ENCODE measurements at places on chromosomes 2 and 18.
A peak's percentile ranks its signal among the peaks of the same experiment; 100 is the strongest.

DNA sequence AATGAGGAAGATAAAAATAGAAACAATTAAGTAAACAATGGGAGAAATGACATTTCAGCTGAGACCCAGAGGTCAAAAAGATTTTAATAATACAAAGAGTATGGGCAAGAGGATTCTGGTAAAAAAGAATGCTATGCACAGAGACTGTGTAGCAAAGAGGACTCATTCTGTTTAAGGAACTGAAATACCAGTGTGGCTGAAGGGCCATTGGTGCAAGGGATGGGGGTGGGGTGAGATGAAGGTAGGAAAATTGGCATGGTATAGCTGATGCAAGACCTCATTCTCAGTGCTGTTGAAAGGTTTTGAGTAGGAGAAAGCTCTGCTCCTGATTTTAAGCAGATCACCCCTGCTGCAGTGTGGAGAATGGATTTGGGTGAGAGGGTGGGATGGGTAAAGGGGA, 10.8 kb downstream of the GALNT1 start:
- DNase-seq, result no peak

DNA sequence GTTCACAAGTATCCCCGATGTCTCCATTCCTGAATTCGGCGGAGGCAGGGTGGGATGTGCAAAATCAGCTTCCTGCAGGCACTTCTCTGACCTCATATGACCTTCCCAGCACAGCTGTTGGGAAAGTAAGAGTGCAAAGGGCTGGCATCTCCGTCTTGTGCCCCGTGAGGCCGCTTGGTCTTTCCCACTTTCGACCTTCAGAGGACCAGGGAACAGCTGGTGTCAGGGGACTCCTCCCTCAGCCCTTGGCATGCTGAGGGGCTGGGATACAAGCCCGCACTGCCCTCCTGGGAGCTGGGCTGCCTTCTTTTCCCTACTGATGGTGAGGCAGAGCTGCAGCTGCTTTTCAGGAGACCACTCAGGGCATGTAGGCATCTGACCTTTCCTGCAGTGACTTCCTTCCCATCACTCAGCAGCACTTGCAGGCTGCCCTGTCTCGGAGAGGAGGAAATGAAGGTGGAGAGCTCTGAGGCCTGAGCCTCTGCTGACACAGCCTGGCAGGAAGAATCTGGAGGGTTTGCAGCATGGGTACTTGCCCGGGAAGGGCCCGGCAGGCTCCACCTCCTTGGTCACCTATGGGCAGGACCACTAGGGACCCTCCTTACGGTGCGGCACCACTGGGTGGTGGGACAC, 277.2 kb upstream of the HS6ST1 start:
- DNase-seq, result no peak

- no peak for DNase-seq
Measured at GRCh38 chr18:46073474-46074331, 1.6 kb upstream of the PSTPIP2 start.

GRCh38 chr2:107992069-107992468, 5.7 kb downstream of the SLC5A7 start:
- no peak for DNase-seq

GRCh38 chr2:49332415-49332814, 178.1 kb upstream of the FSHR start:
- no peak for DNase-seq

DNA sequence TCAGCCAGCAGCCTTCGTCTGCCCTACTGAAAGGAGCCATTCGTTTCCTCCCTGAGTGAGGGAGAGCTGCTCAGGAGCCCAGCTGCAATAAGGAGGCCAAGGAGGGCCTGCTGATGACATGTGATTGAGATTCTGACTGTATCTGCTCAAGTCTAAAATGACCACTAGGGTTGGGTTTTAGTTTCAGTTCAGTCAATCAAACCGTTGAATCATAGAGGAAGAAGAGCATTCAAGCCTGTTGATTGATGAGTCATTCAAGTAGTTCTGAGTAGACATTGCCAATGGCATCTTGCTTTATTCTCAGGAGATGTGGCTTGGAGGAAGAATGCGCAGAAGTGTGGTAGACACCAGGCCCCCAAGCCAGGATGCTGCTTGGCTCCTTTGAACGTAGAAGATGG, 19.9 kb upstream of the BCL2L11 start:
- no peak for DNase-seq

DNA sequence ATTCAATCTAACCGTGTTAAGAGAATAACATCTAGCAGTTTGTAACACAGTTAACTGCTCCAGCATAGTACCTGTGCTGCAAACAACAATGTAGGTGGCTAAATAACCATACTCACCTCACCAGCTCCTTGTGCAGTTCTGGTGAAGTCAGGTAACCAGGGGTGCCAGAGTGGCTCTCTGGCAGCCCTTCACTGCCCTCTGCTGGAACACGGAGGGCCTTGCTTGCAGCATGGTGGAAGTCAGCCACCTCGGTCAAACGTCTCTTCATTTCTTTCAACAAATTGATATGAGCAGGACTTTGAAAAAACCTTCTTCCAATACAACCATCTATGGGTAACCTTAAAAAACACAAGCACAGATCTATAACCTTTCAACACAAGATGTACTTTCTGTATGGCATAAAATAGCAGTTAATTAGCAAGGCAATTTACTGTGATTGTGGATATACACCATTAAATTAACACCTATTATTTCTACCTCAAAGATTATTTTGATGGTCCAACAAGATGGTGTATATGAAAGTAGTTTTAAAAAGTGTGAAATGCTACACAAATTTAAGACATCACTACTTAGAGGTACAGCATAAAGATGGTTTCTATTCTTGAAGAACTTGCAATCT, 56.6 kb downstream of the EPG5 start:
- no peak for DNase-seq

GRCh38 chr2:189008555-189009262, 34.5 kb downstream of the COL3A1 start:
- DNase-seq, result no peak

- DNase-seq, result no peak
Measured at GRCh38 chr2:122481244-122481622, 725.8 kb downstream of the TSN start.

DNA sequence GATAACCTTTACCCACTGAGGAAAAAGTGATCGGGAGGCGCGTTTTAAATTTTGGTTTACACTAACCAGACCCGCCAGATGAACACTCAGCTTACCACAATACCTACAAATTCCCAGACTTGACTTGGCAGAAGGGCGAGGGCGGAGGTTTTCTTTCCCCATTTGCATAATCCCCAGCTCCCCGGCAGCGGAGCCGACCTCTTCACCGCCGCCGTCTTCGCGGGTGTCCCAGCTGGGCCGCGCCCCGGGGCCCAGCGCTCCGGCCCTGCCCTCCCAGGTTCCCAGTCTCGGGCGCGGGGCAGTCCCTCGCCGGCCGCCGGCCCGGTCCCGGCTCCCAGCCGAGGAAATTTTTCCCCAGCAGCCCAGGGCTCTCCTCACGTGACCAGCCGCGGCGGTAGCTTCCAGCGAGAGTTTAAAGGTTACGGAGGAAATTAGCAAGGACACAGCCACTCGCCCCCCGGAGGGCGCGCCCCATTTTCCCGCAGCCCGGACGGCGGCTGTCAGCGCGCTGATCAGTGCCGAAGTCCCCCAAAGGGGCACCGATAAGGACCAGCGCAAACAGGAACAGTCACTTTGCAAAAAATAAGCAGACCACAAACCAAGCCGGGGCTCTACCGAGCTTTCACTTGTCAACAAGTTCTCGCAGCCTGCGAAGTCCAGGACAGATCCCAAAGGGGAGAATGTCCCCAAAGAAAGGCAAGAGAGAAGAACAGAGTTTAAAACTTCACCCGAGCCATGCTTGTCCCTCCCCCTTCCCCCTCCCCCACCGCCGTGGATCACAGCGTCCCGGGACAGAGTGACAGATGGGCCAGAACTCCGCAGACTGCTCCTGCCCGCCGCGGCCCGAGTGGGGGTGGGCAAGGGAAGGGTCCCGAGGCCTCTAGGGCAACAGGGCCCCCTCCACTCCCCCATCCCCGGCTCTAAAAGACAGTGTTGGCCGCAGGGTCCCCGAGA, 1.3 kb upstream of the PRKCE start:
- DNase-seq, result peak; percentile 67

DNA sequence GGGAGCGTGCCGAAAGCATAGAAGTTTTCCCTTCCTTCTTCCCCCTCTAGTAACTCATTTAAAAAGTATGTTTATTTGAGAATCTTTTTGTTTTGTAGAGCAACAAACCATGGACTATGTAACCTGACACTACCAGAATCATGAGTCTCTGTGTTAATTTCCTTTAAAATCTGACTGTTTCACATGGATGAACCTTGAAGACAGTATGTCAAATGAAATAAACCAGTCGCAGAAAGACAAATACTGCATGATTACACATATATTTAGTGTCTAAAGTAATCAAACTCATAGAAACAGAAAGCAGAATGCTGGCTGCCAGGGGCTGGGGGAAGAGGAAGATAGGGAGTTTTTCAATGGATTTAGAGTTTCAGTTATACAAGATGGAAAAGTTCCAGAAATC, 32.3 kb downstream of the PTPN2 start:
- DNase-seq, result no peak

DNA sequence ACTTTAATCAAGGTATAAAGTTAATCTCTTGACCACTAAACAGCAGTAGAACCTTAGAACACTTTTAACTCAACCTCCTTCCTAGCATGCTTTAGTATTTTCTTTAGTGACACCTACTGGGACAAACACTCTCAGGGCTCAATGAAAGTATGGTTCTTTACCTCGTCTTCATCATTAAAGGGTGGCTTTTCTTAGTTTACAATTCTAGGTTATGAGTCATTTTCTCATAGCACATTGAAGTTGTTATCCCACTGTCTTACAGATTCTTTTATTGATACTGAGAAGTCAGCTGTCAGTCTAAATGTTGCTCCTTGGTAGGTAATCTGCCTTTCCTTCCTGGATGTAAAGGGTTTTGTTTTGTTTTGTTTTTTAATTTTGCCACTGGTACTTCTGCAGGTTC, 38.0 kb downstream of the SIGLEC15 start:
- no peak for DNase-seq

DNA sequence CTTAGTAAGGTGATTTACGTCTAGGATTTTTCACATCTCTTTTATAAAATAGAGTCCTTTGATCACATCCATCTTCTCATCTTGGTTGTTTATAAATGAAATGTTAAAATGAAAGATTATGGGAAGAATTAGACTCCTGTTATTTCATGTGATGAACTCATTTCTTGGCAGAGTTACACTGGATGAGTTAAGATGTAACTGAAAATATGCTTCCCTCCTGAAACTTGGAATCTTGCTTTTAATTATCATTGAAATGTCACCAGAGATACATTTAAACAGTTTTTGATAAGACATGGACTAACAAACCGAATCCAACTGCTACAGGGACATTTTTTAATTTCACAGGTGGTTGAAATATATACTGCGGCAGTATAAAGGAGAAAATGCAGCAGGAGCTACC, 274.0 kb downstream of the DLGAP1 start:
- DNase-seq, result no peak

GRCh38 chr2:176039375-176039774, 37.3 kb upstream of the LNPK start:
- no peak for DNase-seq

DNA sequence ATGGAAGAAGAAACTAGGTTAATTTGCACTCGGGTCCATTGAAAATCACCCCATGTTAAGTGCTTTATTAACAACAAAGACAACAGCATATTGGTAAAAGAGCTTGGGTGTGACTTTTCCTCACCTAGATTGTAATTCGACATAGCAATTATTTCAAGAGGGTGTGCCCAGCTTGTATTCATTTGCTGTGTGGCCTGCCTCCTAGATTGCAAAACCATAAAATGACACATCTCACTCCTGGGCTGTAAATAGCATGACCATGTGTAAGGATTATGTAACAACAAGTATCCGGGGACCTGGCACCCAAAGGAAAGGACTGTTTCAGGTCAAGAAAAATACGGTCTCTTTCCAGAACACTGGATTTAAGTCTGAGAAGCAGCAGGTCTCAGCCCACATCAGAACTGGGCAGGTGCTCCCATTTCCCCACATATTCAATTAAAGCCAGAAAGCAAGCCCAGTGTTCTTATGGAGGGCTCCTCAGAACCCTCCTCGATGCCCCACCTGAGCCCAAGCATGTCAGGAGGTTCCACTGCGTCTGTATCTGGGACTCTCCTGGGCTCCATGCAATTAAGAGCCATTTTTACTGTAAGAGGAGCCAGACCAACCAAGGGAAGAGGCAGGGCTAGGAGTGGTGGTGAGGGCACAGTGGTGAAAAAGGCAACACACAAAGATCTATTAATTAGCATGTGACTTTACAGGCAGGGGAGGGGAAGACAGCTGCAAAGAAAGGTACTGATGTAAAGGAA, 39.2 kb downstream of the MREG start:
- no peak for DNase-seq

- no peak for DNase-seq
Measured at GRCh38 chr2:232299084-232299483, 79.5 kb upstream of the ALPP start.

DNA sequence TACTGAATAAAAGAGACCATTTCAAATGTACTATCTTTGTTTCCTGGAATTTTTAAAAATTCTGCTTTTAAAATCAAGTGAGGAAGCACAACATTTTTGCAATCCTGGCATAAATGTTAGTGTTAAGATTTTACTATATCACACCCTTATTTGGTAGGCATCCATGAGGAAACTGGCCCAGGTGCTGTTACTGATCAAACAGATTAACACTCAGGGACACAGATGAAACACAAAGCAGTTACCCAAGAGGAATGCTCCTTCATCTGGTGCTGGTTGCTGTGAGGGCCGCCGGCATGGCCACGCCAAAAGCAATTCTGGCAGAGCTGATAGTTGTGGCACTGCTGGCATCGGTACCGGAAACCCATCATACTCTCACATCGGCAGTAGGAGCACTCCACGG, 96.8 kb downstream of the DTNB start:
- no peak for DNase-seq

- no peak for DNase-seq
Measured at GRCh38 chr2:238884122-238884811, 36.4 kb downstream of the TWIST2 start.

- DNase-seq, result no peak
Measured at GRCh38 chr18:1103537-1103936, 198.9 kb downstream of the ADCYAP1 start.

GRCh38 chr2:195758846-195759245, 101.8 kb downstream of the SLC39A10 start:
- no peak for DNase-seq

DNA sequence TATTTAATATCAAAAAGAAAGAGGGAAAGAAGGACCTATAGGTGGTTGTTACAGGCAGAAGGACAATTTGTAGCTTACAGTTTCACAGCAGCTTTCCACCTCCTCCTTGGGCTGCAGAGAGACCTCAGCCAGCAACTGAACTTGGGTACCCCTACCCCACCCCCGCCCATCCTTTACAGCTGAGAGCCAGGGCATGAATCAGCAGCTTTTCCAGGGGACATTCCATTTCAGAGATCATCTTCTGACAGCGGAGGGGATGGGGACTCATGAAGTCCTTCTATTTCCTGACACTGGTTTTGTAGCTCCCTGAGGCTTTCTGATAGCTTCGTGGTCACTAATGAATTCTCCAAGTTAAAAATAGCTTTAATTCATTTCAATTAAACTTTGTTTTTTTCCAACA, 96.4 kb downstream of the ITGB1BP1 start:
- DNase-seq, result no peak

DNA sequence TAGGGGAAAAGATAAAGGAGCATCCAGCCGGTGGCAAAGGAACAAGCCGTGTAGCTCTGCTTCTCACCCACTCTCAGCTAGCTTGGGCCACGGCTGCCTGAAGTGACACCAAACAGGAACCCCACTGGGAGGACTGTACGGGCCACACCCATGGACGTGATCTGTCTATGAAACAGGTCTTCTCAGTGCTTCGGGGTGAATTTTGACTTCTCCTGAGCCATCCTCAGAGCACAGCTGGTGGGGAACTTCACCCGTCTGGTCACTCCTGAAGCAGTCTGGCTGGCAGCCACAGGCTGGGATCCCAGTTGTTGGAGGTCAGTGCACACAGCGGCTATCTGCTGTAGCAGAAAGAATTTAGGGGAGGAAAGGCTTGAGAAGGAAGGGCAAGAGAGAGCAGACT, 223.8 kb downstream of the FAM210A start:
- DNase-seq, result no peak

Data from anterior cingulate cortex (tissue), 58 donors.